Smooth muscle cell of trachea (primary cell): ENCODE measurements at places on chromosomes 1 and 21. TPM values are rescaled to one million over a fixed set of nuclear protein-coding genes. Genes with fewer than 3 reads are reported as not detected.

RIMKLA gene
- under 0.01 TPM in 1 of 2 replicates, not detected in the other for total RNA-seq

SLC22A15 gene
- total RNA-seq: 6.5 and 7.6 TPM in 2 replicates

KRTAP10-6 gene
- total RNA-seq: not detected in 2 replicates

LEMD1 gene
- total RNA-seq: not detected in 2 replicates

KANK4 gene
- 0.15 TPM in 1 of 2 replicates, not detected in the other for total RNA-seq

LINGO4 gene
- total RNA-seq: not detected in 2 replicates

SPSB1 gene
- 20.8 and 57.1 TPM in 2 replicates for total RNA-seq

FCER1A gene
- not detected in 2 replicates for total RNA-seq

GPR52 gene
- total RNA-seq: 0.50 and 1.5 TPM in 2 replicates

KRTAP7-1 gene
- not detected in 2 replicates for total RNA-seq

LCE4A gene
- not detected in 2 replicates for total RNA-seq

SUSD4 gene
- not detected in 2 replicates for total RNA-seq

CD84 gene
- total RNA-seq: not detected in 2 replicates

EDARADD gene
- under 0.01 TPM in 1 of 2 replicates, not detected in the other for total RNA-seq

TENT5C gene
- 2.6 and 6.0 TPM in 2 replicates for total RNA-seq

PODN gene
- total RNA-seq: 34.8 and 87.5 TPM in 2 replicates

MPL gene
- not detected in 2 replicates for total RNA-seq

GPR25 gene
- not detected in 2 replicates for total RNA-seq

TNFRSF25 gene
- 1.0 and 4.5 TPM in 2 replicates for total RNA-seq

TLCD4 gene
- total RNA-seq: 0.29 and 0.50 TPM in 2 replicates

S1PR1 gene
- 20.8 and 22.0 TPM in 2 replicates for total RNA-seq

WNT4 gene
- not detected in 2 replicates for total RNA-seq

CD1B gene
- not detected in 2 replicates for total RNA-seq

C21orf58 gene
- 3.0 and 8.9 TPM in 2 replicates for total RNA-seq

PROK1 gene
- not detected in 2 replicates for total RNA-seq

LRRC39 gene
- total RNA-seq: 0.33 and 0.73 TPM in 2 replicates

SH3D21 gene
- 4.7 and 8.1 TPM in 2 replicates for total RNA-seq

FALEC gene
- total RNA-seq: 1.5 TPM in 1 of 2 replicates, not detected in the other

HES3 gene
- total RNA-seq: not detected in 2 replicates

CCDC27 gene
- total RNA-seq: not detected in 2 replicates

ZRANB2 gene
- 33.7 and 51.6 TPM in 2 replicates for total RNA-seq

OLIG2 gene
- not detected in 2 replicates for total RNA-seq

DEDD gene
- total RNA-seq: 29.4 and 35.9 TPM in 2 replicates

OPTC gene
- not detected in 2 replicates for total RNA-seq

CAPZA1 gene
- total RNA-seq: 270 and 287 TPM in 2 replicates

SYT2 gene
- under 0.01 TPM in 1 of 2 replicates, not detected in the other for total RNA-seq

CELA3B gene
- total RNA-seq: not detected in 2 replicates

TSTD1 gene
- total RNA-seq: 10.6 and 34.8 TPM in 2 replicates

LIPI gene
- total RNA-seq: not detected in 2 replicates

LCE1B gene
- not detected in 2 replicates for total RNA-seq

LENEP gene
- total RNA-seq: not detected in 2 replicates

C1orf185 gene
- total RNA-seq: not detected in 2 replicates

NPPB gene
- not detected in 2 replicates for total RNA-seq

SAMD11 gene
- 11.1 and 12.7 TPM in 2 replicates for total RNA-seq

SLAMF9 gene
- total RNA-seq: 0.33 TPM in 1 of 2 replicates, not detected in the other

DIRAS3 gene
- total RNA-seq: 0.58 and 1.3 TPM in 2 replicates

GBP7 gene
- not detected in 2 replicates for total RNA-seq

TMEM79 gene
- 1.3 and 3.0 TPM in 2 replicates for total RNA-seq

IQCC gene
- total RNA-seq: 1.5 and 2.0 TPM in 2 replicates

TRIM17 gene
- total RNA-seq: 0.15 TPM in 1 of 2 replicates, not detected in the other
